ENCODE measurements at places on chromosomes 3 and 15.
A peak's percentile ranks its signal among the peaks of the same experiment; 100 is the strongest.

DNA sequence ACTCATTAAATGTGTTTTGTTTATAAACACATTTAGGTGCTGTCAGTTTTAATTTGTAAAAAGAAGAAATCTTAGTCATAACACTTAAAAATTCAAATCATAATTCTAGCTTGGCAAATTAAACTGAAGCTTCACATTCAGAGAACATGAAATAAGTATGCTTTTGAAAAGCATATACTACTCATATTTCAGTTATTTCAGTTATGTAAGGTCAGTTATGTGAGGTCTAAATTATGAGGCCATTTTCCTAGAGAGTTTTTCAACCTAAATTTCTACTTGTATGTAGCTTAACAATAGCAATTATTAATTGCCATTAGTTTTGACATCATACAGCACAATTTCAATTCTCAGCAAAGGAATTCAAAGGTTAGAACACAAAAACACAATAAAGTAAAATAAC, 465.0 kb downstream of the PLOD2 start:
- DNase-seq: no peak

DNA sequence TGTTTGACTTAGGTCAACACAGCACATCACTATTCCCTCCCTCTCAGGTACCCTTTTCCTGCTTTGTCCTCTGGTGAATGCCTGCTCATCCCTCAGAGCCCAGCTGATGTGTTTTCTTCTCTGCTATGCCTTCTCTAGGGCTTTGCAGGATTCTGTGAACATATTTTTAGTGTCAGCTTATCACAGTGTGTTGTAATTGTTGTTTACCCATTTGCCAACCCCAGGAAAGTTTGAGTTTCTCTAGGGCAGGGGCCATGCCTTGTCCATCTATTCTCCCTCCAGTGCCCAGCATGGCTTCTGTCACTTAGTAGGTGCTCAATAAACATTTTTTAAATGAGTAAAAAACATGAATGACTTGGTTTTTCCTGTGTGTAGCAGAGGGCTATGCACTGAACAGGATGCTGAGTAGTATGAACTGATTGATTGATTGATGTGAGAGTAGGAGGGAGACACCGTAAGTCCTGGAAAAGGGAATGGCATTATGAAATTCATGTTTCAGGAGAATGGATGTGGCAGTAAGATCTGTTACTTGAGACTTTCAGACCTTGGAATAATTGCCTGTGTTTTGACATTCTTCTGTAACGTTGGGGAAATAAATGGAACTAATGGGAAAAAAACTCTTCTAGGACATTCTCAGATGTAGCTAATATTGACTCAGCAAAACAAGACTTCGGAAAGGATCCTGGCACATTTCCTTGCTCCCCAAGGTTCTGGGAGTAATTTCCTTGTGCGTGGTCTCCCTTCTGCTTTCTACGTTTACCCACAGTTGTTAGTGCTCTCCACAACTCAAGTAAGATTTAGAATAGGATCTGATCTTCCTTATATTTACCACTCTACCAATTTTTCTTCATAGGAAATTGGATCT, 267.3 kb upstream of the TBL1XR1 start:
- DNase-seq: no peak

- DNase-seq: no peak
Measured at GRCh38 chr3:182725372-182726251, 67.7 kb upstream of the ATP11B start.

GRCh38 chr15:71250936-71251583, 135.8 kb downstream of the THSD4 start:
- DNase-seq: no peak

- DNase-seq: no peak
Measured at GRCh38 chr15:99965376-99965775, 232.1 kb upstream of the LYSMD4 start.

DNA sequence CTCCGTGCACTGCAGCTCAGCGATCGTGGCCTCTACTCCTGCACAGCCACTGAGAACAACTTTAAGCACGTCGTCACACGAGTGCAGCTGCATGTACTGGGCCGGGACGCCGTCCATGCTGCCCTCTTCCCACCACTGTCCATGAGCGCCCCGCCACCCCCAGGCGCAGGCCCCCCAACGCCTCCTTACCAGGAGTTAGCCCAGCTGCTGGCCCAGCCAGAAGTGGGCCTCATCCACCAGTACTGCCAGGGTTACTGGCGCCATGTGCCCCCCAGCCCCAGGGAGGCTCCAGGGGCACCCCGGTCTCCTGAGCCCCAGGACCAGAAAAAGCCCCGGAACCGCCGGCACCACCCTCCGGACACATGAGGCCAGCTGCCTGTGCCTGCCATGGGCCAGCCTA, 3.7 kb upstream of the GNAT1 start:
- no peak for DNase-seq

DNA sequence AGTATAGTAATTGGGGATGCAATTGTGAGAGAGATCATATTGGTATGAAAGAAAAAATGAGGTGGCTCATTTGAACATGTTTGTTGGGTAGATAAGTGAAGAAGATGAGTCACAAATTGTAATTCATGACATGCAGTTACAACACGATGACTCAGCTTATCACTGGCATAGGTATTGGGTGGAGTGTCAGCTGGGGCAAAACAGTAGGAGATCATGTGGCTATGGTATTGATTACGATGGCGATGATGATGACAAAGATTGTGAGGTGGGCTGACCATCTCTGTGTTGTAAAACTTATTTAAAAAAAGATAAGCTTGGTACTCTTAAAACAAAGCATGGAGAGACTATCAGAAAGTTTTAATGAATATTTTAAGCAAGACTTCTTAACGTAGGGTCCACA, 11.6 kb upstream of the DPH6 start:
- DNase-seq: no peak

DNA sequence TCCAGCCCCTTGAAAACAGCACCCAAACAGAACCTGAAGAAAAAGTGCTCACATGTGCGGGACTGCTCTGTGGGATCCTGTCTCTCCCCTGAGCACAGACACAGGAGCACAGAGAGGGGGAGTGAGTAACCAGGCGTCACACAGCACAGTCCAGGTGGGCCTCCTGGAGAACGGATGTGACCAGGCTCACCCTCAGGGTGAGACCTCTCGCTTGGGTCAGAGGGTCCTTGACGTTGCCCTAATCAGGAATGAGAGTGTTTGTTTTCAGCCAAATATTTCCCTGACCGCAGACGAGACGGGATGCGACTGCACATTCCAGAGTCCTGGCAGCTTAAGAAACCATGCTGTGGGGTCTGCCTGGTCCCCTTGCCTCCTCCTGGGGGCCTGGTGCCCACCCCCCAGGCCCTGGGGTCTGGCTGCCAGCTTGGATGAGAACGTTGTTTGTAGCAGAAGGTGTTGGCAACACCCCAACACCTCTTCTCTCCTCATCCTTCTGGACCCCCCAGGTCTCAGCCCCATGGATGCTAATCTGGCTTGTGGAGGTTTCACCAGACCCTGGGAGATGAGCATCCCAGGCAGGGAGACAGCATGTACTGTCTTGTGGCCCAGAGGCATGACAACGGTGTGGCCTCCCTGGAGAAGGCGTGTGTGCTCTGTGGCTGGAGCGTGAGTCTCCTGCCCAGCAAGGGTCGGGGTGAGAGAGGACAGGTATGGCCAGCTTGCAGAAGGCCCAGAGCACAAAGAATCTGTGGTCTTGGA, 42.1 kb upstream of the SLC6A6 start:
- DNase-seq: no peak

- no peak for DNase-seq
Measured at GRCh38 chr3:126748701-126749546, 44.9 kb downstream of the CHCHD6 start.

- no peak for DNase-seq
Measured at GRCh38 chr15:34116620-34117019, 14.7 kb downstream of the PGBD4 start.

- no peak for DNase-seq
Measured at GRCh38 chr15:98765610-98766009, 117.3 kb downstream of the IGF1R start.

- DNase-seq: no peak
Measured at GRCh38 chr15:72063186-72063585, 54.8 kb downstream of the MYO9A start.

GRCh38 chr15:65906396-65906795, 37.1 kb downstream of the RAB11A start:
- no peak for DNase-seq

DNA sequence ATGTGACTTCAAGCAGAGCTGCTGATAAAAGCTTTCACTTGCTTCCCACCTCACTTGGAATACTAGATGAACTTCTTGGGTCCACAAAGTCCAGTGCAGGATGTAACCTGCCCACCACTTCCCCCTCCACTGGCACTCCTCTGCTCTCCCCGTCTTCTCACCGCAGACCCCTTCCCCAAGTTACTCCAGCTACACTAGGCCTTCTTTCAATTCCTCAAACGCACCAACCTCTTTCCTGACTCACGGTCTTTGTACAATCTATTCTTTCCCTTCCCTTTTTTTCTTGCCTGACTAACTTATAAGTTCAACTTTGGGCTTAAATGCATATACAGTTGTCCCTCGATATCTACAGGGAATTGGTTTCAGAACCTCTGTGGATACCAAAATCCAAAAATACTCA, 5.2 kb upstream of the ATP13A3 start:
- no peak for DNase-seq

GRCh38 chr3:9613056-9613748, 36.1 kb upstream of the MTMR14 start:
- no peak for DNase-seq

DNA sequence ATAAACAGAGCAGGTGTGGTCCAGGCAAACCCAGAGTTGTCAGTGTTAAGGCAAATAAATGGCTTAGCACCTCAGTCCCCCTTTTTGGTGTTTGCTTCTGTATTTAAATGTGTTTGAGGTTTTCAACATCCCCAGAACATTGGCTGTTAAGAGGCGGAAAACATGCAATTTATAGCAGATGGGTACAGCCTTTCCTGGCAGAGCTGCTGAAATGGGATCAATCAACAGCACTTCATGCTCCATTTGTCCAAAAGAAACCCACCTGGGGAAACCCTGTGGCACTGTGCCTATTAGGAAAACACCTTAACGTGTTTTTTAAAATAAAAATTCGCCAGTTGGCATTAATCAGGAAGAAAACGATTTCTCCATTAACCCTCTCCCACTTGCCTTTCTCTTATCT, 135.4 kb downstream of the MCTP2 start:
- no peak for DNase-seq

- no peak for DNase-seq
Measured at GRCh38 chr15:90188914-90189748, 12.0 kb upstream of the SEMA4B start.

GRCh38 chr3:189577050-189577951, 53.9 kb upstream of the TP63 start:
- no peak for DNase-seq

DNA sequence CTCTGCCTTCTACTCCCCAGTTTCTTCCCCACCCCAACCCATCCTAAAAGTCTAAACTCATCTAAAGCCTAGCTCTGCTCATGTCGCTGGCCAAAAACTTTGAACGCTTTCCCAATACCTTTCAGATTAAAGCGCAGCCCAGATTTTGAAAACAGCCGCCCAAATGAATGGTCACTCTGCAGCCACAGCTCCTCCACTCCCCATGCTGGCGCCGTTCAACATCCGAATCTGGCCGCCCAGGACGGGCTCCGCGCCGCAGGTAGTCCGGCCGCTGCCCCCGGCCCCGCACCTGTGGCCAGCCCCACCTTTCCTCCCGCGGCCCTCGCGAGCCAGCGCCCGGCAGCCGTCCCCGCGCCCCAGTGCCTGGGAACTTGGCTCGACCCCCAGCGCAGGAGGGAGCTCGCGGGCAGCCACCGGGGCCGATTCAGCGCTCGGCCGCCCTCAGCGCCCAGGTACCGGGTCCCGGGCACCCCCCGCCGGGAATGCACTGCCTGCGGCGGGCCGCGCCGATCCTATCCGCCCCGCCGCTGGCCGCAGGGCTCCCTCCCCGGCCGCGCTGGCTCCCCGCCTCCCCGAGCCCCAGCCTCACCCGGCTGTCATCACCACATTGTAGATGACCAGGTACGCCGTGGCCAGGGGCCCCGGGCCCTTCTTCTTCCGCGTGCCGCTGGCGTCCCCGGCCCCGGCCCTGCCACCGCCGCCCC, 417 bp downstream of the HACD2 start:
- DNase-seq: no peak

- DNase-seq: no peak
Measured at GRCh38 chr15:40597024-40597423, 3.0 kb downstream of the KNL1 start.

GRCh38 chr3:112020674-112021085, 13.9 kb upstream of the TMPRSS7 start:
- DNase-seq: no peak

DNA sequence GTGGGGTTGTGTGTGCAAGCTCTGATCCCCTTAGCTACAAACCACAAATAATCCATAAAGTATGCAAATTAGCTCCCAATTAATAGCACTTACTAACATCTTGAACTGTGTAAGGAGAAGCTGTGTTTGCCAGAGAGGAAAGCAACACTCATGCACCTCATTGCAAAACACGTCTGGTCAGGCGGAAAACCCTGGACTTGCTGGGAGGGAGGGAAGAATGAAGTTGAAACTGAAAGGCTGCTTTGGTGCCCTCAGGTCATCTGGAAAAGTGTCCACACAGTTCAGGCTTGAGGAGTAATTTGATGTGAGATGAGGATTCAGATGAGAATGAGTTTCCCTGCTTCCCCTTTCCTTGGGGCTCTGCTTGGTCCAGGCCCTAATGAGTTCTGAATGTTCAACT, 185.5 kb upstream of the ANKRD28 start:
- no peak for DNase-seq

GRCh38 chr15:89361451-89362202, 27.0 kb upstream of the POLG start:
- DNase-seq: peak; percentile 74

GRCh38 chr15:95323796-95324195, 1006.7 kb upstream of the NR2F2 start:
- DNase-seq: no peak

DNA sequence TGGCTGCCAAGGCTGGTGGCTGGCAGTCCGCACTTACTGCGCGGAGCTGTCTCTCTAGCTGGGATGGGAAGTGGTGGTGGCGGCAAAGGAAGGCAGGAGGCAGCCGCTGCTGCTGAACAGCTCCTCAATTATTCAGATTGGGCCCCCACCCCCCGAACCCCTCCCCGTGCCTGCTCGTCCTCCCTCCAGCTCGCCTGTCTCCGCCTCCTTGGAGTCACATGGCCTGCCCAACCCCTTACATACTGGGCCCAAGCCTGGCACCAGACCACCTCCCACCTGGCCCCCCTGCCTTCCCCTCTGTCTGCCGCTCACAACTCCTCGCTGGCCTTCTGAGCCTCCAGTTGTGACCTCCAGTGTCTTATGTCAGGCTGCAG, at the start of gene SLC7A14:
TSS of gene SLC7A14 (minus strand) at position 139 of the 374 bp plus-strand sequence. CDS start 59,139 bp downstream, outside the sequence.
- DNase-seq: peak; percentile 31

GRCh38 chr3:54433846-54434245, 311.5 kb downstream of the CACNA2D3 start:
- no peak for DNase-seq

DNA sequence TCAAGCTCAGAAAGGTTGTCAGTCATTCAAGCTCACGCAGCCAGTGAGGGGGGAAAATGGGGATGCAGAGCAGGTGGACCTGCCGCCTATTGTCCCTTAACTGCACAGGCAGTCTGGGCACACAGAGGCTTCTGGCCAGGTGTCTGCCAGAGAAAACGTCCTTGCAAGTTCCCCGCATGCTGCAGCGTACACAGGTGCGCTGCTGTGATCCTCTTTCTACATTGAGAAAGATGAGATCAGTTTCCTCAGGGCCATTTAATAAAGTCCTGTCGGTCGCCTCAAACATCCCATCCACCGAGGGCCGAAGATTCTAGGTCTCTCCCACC, 445 bp upstream of the TSEN2 start:
- DNase-seq: no peak

All from hypothalamus (tissue), 51 donors.